Stomach (tissue), 19 donors: ENCODE measurements at places on chromosomes 4 and X. TPM values are rescaled to one million over a fixed set of nuclear protein-coding genes. Genes with fewer than 3 reads are reported as not detected.

DNA sequence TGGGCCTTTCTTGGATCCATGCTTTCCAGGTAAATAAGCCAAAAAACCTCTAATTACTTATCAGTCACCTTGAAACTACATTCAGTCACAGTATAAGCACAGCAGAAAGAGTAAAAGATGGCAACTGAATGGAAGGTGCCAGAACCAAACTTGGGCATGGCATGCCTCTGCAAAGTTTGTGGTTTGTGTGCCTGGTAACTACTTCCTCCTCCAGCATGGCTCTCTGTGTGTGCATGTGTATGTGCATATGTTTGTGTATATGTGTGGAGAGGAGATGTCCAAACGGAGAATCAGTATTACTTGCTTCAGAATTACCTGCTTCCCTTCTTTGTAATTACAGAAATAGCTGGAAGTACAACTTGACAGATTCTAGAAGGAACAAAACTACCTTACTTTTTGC, 67.5 kb downstream of the AGTR2 start:
- no peak overlapping the region for H3K27ac ChIP-seq
- H3K27me3 ChIP-seq: no peaks in the 10 kb centered on the region
- no peak for DNase-seq
- H3K4me3 ChIP-seq: no peak overlapping the region

- H3K36me3 ChIP-seq: no peaks in the 10 kb centered on the region
- no peak overlapping the region for H3K27ac ChIP-seq
- no peak for DNase-seq
- no peaks in the 10 kb centered on the region for H3K27me3 ChIP-seq
- no peak overlapping the region for H3K4me3 ChIP-seq
These were observed 53.6 kb downstream of the HHIP start for GRCh38 chr4:144699565-144699964.

- no peaks in the 10 kb centered on the region for H3K4me1 ChIP-seq
- peaks cover 25% of the 10 kb centered on the region for H3K27me3 ChIP-seq
- no peaks in the 10 kb centered on the region for H3K36me3 ChIP-seq
- H3K4me3 ChIP-seq: no peak overlapping the region
- H3K27ac ChIP-seq: no peak overlapping the region
These were observed 43.9 kb upstream of the NSG1 start for GRCh38 chr4:4343038-4343437.

DNA sequence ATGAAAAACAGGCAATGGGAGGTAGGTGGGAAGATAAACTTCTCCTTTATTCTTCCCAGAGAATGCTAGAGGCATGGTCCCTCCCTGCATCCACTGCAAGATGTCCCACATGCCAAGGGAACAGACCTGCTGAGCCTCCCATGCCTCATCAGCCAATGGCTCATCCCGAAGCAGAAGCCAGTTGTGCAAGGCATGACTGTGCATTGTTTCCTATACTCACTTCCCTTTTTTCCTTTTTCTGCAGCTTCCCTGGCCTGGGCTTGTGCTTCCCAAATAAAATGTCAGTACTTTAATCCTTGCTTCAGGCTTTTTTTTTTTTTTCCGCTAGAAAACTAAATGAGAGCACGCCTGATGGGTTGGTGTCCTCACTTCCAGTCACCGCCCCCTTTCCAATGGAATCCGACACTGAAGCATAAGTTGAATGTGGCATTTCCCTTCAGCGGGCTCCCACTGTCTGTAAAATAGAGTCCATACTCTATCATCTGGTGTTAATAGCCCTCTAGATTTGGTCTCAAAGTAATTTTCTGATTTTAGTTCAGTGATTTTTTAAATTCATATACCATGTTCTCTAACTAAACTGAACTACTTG, 239.0 kb upstream of the JADE1 start:
- H3K36me3 ChIP-seq: no peaks in the 10 kb centered on the region
- no peaks in the 10 kb centered on the region for H3K27me3 ChIP-seq
- H3K4me3 ChIP-seq: no peak overlapping the region

DNA sequence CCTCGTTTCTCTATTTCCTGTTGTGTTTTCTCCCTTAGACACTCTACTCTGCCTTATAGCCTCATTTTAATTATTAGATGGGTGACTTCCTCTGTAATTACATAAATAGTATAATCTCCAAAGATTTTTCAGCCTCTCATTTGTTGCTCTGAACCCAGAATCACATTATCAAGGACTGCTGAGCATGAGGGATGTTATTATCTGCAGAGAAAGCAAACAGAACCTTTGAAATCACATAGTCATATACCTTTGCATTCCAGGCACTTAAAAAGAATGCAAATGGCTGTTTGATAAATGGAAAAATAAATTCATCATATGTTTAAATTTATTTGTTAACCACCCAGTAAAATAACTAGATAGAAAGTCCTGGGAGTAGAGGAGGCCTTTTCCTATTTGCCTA, 305.1 kb upstream of the PPP1R2C start:
- H3K36me3 ChIP-seq: no peaks in the 10 kb centered on the region
- H3K27me3 ChIP-seq: peaks cover 4% of the 10 kb centered on the region
- no peak for DNase-seq
- H3K4me1 ChIP-seq: no peaks in the 10 kb centered on the region

DNA sequence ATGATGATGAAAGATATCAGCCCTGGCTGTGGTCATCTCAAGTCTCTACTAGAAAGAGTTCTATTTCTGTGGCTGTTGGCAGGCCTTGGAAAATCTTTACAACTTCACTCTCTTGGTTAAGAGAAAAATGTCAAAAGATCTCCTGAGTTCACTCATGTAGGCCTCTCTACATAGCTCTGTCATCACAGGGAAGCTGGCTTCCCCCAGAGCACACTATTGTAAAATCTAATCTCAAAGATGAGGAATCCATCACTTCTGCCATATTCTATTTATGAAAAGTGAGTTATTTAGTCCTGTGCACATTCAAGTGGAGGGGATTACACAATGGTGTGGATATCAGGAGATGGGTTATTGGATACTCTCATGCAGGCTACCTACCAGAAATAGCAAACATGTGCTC, 388.4 kb upstream of the HS3ST1 start:
- H3K27me3 ChIP-seq: no peaks in the 10 kb centered on the region
- no peak for DNase-seq
- H3K4me3 ChIP-seq: no peak overlapping the region
- no peaks in the 10 kb centered on the region for H3K36me3 ChIP-seq
- H3K27ac ChIP-seq: no peak overlapping the region
- H3K4me1 ChIP-seq: no peaks in the 10 kb centered on the region

DNA sequence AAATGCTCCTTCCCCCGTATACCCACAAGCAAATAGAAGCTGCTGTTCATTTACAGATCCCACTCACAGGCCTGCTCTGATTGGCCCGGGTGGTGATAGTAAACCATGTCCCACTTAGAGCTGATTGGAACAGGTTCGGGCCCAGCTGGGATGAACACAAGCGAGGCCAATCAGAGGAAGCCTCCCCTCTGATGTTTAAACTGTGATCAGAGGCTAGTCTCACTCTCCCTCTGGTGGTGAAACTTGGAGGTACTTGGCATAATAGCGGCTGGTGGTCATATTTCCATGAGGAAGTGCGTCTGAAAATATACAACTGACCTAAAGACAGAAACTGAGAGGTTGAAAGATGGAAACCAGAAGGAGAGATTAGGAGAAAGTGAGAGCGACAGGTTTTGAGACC, 51.5 kb upstream of the TRPC3 start:
- no peak for DNase-seq
- no peaks in the 10 kb centered on the region for H3K36me3 ChIP-seq
- H3K4me3 ChIP-seq: no peak overlapping the region
- no peaks in the 10 kb centered on the region for H3K27me3 ChIP-seq
- H3K4me1 ChIP-seq: no peaks in the 10 kb centered on the region

DNA sequence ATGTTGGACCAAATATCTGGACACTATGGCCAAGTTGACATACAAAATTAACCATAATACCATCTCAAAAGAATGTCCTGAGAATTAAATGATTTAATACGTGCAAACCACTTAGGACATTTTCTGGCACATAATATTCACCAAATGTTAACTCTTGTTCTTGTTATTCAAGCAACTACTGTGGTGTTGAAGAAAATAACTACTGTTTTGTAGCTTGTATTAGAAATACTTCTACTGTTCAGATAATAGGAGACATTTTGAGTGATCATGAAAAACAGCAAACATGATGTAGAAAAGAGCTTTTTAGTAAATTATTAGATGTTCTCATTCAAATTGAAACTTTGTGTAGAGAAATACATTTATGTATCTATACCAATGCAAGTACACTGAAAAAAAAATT, 140.7 kb upstream of the SMIM31 start:
- no peaks in the 10 kb centered on the region for H3K36me3 ChIP-seq
- no peak overlapping the region for H3K27ac ChIP-seq
- no peaks in the 10 kb centered on the region for H3K4me1 ChIP-seq
- DNase-seq: no peak

GRCh38 chrX:66408507-66408906, 230.4 kb downstream of the EDA2R start:
- no peak for DNase-seq
- no peak overlapping the region for H3K27ac ChIP-seq
- no peak overlapping the region for H3K4me3 ChIP-seq

DNA sequence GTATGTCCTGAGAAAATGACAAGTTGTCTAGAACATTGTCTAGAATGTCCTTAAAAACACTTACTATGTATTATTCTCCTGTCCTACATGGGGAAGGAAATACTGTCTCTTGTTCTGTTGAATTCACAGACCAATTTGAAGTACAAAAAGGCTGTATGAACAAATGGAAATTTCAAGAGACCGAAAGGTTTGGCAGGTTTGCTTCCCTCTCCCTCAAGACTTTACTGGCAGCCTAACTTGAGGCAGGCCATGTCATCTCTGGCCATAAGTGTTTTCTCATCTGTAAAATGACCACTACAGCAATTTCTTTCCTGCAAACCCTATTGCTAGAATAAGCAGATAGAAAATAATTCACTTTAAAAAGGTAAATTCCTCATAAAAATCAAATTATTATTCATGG, 191.2 kb upstream of the BMP3 start:
- no peak overlapping the region for H3K27ac ChIP-seq
- H3K4me3 ChIP-seq: no peak overlapping the region
- no peaks in the 10 kb centered on the region for H3K36me3 ChIP-seq
- peak; percentile 5 for DNase-seq
- H3K4me1 ChIP-seq: no peaks in the 10 kb centered on the region

DNA sequence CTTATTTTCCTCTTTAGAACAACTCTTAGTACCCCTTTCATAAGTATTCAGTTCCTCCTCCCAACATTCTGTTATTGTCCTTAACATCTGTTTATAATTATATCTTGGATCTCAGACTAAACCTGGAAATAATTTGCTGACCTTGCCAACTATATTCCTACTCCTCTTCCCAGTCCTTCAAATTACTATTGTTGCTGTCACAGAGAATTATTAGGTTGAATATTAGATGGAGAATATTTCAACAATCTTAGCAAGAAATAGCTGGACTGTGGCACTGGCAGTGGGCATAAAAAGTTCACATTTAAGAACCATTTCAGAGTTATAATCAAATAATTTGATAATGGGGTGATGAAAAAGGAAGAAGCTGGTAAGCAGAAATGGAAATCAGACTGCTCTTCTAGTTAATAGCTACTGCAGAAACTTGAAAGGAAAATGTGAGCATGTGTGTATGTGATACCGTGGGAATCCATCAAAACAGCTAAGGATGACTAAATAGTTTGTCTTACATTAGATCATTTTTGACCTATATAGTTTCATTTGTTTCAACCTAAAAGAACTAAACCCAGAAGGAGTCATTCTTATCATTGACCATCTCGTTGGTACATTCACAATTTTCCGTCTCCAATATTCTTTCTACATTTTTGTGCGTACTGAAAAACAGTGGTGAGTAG, 43.3 kb upstream of the PRDM8 start:
- H3K27ac ChIP-seq: no peak overlapping the region
- H3K4me3 ChIP-seq: no peak overlapping the region
- no peak for DNase-seq

DNA sequence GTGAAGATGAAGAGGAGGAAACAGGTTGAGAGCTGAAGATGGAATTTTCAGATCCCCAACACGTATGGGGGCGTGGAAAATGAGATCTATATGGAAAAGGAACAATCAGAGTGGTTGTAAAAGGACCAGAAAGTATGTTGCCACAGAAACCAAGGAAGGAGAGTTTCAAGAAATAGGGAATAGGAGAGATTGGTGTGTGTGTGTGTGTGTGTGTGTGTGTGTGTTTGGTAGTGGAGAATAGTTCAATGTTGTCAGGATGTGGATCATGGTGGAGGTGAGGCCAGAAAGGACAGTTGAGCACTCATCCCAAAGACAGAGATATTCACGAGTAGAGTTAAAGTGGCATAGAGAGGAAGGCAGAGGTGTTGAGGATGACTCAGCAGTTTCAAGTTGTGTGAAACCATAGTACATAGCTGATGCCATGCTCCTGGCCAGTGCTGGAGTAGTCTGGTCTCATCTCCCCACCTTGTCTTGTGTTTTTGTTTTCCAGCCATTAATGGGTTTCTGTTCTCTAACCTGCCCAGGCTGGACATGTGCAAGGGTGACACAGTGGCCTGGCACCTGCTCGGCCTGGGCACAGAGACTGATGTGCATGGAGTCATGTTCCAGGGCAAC, 36.1 kb downstream of the HEPH start:
- no peak overlapping the region for H3K4me3 ChIP-seq
- no peaks in the 10 kb centered on the region for H3K27me3 ChIP-seq
- H3K4me1 ChIP-seq: no peaks in the 10 kb centered on the region
- no peak overlapping the region for H3K27ac ChIP-seq

DNA sequence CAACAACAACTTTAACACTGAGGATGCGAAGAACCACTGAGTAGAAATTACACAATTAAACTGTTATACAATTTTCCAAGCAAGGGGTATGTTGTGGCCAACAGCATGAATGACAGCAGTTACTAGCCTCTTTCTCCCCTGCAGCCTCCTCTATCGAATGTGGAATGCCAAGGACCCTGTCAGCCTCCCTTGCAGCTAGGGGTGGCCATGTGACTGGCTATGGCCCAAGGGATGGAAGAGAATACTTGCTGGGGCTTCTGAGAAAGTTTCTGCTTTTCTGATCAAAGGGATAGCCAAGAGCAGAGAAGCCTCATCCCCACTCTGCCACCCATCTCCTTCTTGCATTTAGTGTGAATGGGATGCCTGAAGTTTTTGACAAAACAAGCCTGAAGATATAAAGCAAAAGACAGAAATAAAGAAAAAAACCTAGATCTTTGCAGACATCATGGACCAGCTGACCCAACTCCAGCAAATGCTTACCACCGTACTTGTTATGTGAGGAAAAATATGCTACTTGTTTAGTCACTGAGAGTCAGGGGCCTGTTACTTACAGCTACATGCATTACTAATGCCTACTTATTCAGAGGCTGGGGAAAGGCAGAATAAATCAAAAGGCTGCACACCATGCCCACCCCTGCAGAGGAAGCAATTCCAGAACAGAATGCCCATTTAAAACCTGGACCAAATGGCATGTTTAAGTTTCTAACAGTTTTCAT, 32.0 kb downstream of the DCTD start:
- peaks cover 24% of the 10 kb centered on the region for H3K4me1 ChIP-seq
- DNase-seq: no peak
- no peak overlapping the region for H3K27ac ChIP-seq

DNA sequence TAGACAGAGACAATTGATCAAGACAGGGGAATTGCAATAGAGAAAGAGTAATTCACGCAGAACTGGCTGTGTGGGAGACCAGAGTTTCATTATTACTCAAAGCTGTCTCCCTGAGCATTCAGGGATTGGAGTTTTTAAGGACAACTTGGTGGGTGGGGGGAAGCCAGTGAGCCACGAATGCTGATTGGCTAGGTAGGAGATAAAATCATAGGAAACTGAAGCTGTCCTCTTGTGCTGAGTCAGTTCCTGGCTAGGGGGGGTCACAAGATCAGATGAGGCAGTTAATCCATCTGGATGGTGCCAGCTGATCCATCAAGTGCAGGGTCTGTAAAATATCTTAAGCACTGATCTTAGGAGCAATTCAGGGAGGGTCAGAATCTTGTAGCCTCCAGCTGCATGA, 358.6 kb downstream of the GPM6A start:
- H3K27ac ChIP-seq: no peak overlapping the region
- H3K27me3 ChIP-seq: no peaks in the 10 kb centered on the region
- no peaks in the 10 kb centered on the region for H3K4me1 ChIP-seq
- no peaks in the 10 kb centered on the region for H3K36me3 ChIP-seq

Gene USP26
- total RNA-seq: not detected

Gene RFC1
- total RNA-seq: 13.6 TPM

Gene AMOT
- not detected for total RNA-seq
